A549 treated with DMSO at 1 μM for 4 hours (cell line): ENCODE measurements at places on chromosomes 16 and 17. TPM values are rescaled to one million over a fixed set of nuclear protein-coding genes. Genes with fewer than 3 reads are reported as not detected.

CACNG1 gene
- total RNA-seq: 0.11 to 0.18 TPM (median 0.16 TPM) in 3 of 5 replicates, not detected in the others

GPR179 gene
- 0.02 to 0.07 TPM (median 0.05 TPM) in 5 replicates for total RNA-seq

MPRIP gene
- total RNA-seq: 249 to 460 TPM (median 420 TPM) in 5 replicates

NXN gene
- 24.8 to 28.3 TPM (median 26.0 TPM) in 5 replicates for total RNA-seq

DNASE1L2 gene
- total RNA-seq: 0.63 to 1.3 TPM (median 1.2 TPM) in 5 replicates

STXBP4 gene
- total RNA-seq: 4.1 to 7.4 TPM (median 5.3 TPM) in 5 replicates

CDRT15L2 gene
- not detected in 5 replicates for total RNA-seq

CTF1 gene
- 0.12 to 0.26 TPM (median 0.21 TPM) in 4 of 5 replicates, not detected in the other for total RNA-seq

TBC1D3I gene
- 0.19 to 0.46 TPM (median 0.29 TPM) in 5 replicates for total RNA-seq

CLDN6 gene
- total RNA-seq: 0.17 to 0.82 TPM (median 0.40 TPM) in 5 replicates

EXOC7 gene
- total RNA-seq: 60.6 to 75.5 TPM (median 70.4 TPM) in 5 replicates

CDH8 gene
- total RNA-seq: 0.19 to 1.3 TPM (median 0.50 TPM) in 5 replicates

CDH3 gene
- 0.12 to 0.39 TPM (median 0.21 TPM) in 5 replicates for total RNA-seq

TBC1D3K gene
- not detected in 5 replicates for total RNA-seq

CCL18 gene
- total RNA-seq: not detected in 5 replicates

NPIPA5 gene
- total RNA-seq: 1.3 to 3.3 TPM (median 2.7 TPM) in 5 replicates

MT3 gene
- total RNA-seq: 0.41 TPM in 1 of 5 replicates, not detected in the others

BMERB1 gene
- 76.9 to 91.8 TPM (median 84.4 TPM) in 5 replicates for total RNA-seq

HSD17B2 gene
- 0.10 TPM in 1 of 5 replicates, not detected in the others for total RNA-seq

TBC1D3L gene
- total RNA-seq: 7.8 to 12.8 TPM (median 11.8 TPM) in 5 replicates

TLCD2 gene
- total RNA-seq: 1.1 to 1.8 TPM (median 1.4 TPM) in 5 replicates

NACA2 gene
- total RNA-seq: not detected in 5 replicates

CCDC40 gene
- 5.2 to 7.8 TPM (median 6.5 TPM) in 5 replicates for total RNA-seq

PLXDC1 gene
- 0.05 to 0.81 TPM (median 0.11 TPM) in 5 replicates for total RNA-seq

MAPK7 gene
- total RNA-seq: 19.8 to 27.0 TPM (median 23.5 TPM) in 5 replicates

PDILT gene
- not detected in 5 replicates for total RNA-seq

EFNB3 gene
- 1.2 to 1.9 TPM (median 1.6 TPM) in 5 replicates for total RNA-seq

TPSD1 gene
- total RNA-seq: not detected in 5 replicates

SLFN14 gene
- not detected in 5 replicates for total RNA-seq

SHISA9 gene
- 0.06 to 0.11 TPM (median 0.07 TPM) in 4 of 5 replicates, not detected in the other for total RNA-seq

PNMT gene
- 0.13 TPM in 1 of 5 replicates, not detected in the others for total RNA-seq

PDE6G gene
- total RNA-seq: 1.8 to 2.6 TPM (median 2.5 TPM) in 5 replicates

ZNF287 gene
- 12.3 to 18.9 TPM (median 14.4 TPM) in 5 replicates for total RNA-seq

ZNF205 gene
- 10.9 to 15.0 TPM (median 12.1 TPM) in 5 replicates for total RNA-seq

MT4 gene
- total RNA-seq: not detected in 5 replicates

CD300H gene
- total RNA-seq: 0.53 to 0.88 TPM (median 0.55 TPM) in 3 of 5 replicates, not detected in the others

KRTAP2-4 gene
- not detected in 5 replicates for total RNA-seq

MYH8 gene
- total RNA-seq: not detected in 5 replicates

TNFRSF12A gene
- total RNA-seq: 584 to 710 TPM (median 600 TPM) in 5 replicates

KRTAP2-1 gene
- not detected in 5 replicates for total RNA-seq

TBC1D3H gene
- not detected in 5 replicates for total RNA-seq
